ENCODE measurements at places on chromosomes 16 and 17. TPM values are rescaled to one million over a fixed set of nuclear protein-coding genes. Genes with fewer than 3 reads are reported as not detected.

- H3K27ac ChIP-seq = no peak overlapping the region
- no peaks in the 10 kb centered on the region for H3K4me1 ChIP-seq
- peaks cover 44% of the 10 kb centered on the region for H3K27me3 ChIP-seq
- H3K36me3 ChIP-seq = no peaks in the 10 kb centered on the region
Observed at GRCh38 chr16:79426663-79427062, 173.9 kb downstream of the MAF start.

DNA sequence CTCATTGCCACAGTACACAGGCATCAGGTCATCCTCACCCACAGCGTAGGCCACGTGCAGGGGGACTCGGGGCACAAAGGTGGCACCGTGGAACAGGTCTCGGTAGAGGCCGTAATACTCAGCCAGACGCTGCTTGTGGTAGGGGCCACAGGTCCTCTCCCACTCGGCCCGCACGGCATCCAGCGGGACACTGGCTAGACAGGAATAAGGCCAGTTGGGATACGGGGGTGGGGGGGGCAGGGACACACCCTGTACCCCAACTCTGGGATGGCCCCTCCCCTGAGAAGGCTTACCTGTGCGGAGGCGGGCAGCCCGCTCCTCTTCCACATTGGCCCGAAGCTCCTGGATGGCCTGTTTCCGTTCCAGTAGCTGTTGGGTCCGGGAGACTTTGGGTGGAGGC lies 3.0 kb downstream of the MRPL38 start:
- DNase-seq = no peak
- no peak overlapping the region for H3K27ac ChIP-seq
- peaks cover 8% of the 10 kb centered on the region for H3K4me1 ChIP-seq
- no peaks in the 10 kb centered on the region for H3K27me3 ChIP-seq

DNA sequence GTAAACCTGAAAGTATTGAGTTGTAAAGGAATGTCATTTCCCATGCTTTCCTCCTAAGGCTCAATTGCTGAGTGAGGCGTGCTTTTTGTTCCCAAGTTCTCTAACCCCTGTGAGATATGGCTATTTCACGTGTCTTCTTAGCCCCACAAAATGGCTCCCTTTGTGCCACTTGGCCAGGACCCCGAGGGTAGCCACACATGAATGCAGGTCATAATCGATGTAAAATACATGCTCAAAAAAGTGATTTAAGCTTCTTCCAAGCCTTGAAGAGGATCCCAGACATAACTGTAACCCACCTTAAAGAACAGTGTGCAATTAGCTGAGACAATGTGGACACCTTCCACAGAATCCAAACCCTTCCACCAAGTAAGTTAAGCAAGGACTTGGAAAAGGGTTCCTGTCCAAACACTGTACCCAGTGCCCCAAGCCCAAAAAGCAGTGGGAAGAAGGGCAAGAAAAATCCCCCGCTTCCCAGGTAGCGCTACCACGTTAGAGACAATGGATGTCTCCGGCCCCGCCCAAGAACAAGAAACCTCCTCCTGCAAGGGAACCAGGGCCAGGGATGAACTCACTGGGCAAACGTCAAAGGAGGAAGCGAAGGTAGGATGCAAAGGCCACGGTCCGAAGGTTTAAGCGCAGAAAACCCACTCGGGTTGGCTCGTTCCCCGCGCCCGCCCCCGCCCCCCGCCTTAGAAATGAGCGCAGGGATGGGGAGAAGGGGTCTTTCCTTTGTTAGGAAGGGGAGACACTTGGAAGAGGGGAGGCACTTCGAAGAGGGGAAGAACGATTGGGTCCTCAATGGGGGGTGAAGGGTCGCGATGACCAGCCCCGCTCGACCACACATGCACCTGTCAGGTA lies 1.2 kb downstream of the JPT1 start:
- H3K27ac ChIP-seq = peak overlapping the region; percentile 95
- H3K36me3 ChIP-seq = peaks cover 5% of the 10 kb centered on the region
- H3K4me3 ChIP-seq = peak overlapping the region; percentile 92
- H3K27me3 ChIP-seq = no peaks in the 10 kb centered on the region

Gene CDH1
- 214 TPM for total RNA-seq

GRCh38 chr16:57544124-57544653 lies 1.7 kb downstream of the ADGRG5 start:
- no peak overlapping the region for H3K4me3 ChIP-seq
- no peak overlapping the region for H3K27ac ChIP-seq
- peaks cover 20% of the 10 kb centered on the region for H3K4me1 ChIP-seq
- H3K36me3 ChIP-seq = no peaks in the 10 kb centered on the region
- DNase-seq = no peak
- H3K27me3 ChIP-seq = no peaks in the 10 kb centered on the region

- no peak overlapping the region for H3K4me3 ChIP-seq
- H3K4me1 ChIP-seq = peaks cover 1% of the 10 kb centered on the region
- peaks cover 27% of the 10 kb centered on the region for H3K27me3 ChIP-seq
- no peak for DNase-seq
- H3K27ac ChIP-seq = no peak overlapping the region
- H3K36me3 ChIP-seq = no peaks in the 10 kb centered on the region
Observed at GRCh38 chr16:76278086-76278485, 885 bp downstream of the CNTNAP4 start.

Gene C1QTNF1
- 22.1 TPM for total RNA-seq

Gene KRT15
- total RNA-seq = 8.5 TPM

- peaks cover 4% of the 10 kb centered on the region for H3K27me3 ChIP-seq
- H3K36me3 ChIP-seq = peaks cover 4% of the 10 kb centered on the region
- H3K27ac ChIP-seq = no peak overlapping the region
- H3K4me3 ChIP-seq = peak overlapping the region; percentile 60
Observed at GRCh38 chr16:140175-140857, 1.8 kb upstream of the NPRL3 start.

DNA sequence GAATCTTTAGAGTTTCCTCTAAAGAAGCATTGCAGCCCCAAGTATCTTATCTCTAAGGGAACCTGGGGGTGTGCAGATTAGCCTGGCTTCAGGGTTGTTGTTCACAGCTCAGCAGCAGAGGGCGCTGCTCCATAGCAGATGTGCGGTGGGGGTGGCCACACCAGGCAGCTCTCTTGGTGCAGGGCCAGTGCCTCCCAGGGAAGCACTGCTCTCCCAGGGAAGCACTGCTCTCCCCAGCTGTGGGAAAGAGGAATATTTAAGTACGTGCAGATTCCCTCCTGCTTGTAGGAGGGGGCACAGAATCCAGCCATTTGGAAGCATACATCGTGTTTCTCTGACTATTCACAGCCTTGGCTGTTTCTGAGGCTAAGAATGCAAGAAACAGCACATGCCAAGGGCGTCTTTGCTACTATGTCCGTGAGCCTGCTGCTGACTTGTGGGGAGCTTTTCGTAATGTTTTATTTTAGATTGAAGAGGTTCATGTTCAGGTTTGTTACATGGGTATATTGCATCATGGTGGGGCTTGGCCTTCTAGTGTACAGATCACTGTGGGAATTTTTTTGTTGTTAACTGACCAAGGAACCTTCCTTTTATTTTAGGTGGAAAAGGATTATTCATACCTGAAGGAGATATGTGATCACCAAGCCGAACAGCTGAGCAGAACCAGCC lies 217.8 kb downstream of the SPECC1 start:
- H3K27ac ChIP-seq = no peak overlapping the region
- H3K4me3 ChIP-seq = no peak overlapping the region
- peaks cover 15% of the 10 kb centered on the region for H3K4me1 ChIP-seq
- DNase-seq = peak; percentile 69
- H3K36me3 ChIP-seq = no peaks in the 10 kb centered on the region

DNA sequence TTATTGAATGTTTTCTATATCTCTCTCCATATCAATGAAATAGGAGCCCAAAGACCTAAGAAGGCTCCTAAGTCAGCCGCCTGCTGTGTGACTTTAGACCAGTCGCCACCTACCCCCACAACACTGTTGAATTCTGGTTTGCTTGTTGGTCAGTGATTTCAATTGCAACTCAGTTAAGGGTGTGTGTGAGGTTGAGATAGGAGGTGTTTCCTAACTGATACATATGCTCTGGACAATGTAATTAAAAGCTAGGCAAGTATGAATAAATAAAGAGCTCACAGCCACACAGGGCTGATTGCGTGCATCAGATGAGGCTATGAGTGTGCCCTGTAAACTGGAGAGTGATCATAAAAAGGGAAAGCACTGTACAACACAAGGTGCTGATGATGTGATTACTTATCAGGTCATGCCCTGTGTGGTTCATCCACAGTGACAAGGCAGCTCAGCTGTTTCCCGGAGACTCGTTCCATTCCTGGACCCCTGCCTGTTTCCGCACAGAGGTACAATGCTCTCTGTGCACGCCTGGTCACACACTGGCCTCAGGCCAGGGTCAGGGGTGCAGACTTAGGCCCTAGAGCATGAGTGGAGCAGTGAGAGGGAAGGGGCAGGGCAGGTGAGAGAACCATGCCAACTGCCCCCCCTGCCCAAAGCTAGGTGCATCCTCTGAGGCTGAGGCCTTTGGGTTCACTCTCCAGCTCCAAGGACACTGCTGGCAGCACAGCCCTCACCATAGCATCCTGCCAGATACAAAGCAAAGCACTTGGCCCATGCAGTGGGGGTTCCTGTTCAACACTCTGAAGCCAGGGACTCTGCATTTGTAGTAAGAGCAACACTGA lies 3.3 kb upstream of the KRT35 start:
- H3K4me3 ChIP-seq = no peak overlapping the region
- no peak for DNase-seq
- H3K27me3 ChIP-seq = no peaks in the 10 kb centered on the region
- no peak overlapping the region for H3K27ac ChIP-seq

Gene UBB
- total RNA-seq = 1,270 TPM

DNA sequence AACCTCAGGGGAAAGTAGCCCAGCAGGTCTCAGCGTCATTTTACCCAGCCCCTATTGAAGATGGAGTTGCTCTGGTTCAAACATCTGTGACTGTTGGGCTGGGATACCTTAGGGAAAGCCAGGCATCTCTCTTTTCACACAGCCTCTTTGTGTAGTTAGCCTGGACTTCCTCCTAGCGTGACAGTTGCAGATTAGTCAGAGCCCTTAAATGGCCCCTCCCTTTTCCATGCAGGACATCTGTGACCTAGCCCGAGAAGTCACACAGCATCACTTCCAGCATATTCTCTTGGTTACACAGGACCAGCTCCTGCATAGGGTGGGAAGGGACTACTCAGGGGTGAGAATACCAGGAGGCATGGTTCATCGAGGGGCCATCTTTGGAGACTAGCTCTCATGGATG lies 375.0 kb upstream of the RBFOX1 start:
- DNase-seq = no peak
- no peak overlapping the region for H3K27ac ChIP-seq
- peaks cover 2% of the 10 kb centered on the region for H3K27me3 ChIP-seq
- H3K4me3 ChIP-seq = no peak overlapping the region
- H3K36me3 ChIP-seq = no peaks in the 10 kb centered on the region
- no peaks in the 10 kb centered on the region for H3K4me1 ChIP-seq

DNA sequence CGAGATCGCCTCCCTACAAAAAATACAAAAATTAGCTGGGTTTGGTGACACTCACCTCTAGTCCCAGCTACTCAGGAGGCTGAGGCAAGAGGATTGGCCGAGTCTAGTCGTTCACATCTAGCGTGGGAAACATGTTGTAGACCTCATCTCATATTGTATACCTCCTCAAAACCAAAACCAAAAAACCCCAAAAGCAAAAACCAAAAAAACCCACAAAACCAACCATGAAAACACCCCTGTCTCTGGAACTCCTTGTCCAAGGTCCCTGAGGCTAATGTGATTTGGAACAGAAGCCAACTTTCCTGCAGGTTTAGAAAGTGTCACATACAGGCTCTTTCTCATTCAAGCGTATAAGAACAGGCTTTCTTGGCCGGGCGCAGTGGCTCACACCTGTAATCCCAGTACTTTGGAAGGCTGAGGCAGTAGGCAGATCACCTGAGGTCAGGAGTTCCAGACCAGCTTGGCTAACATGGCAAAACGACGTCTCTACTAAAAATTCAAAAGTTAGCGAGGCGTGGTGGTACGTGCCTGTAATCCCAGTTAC lies 29.0 kb downstream of the RAB11FIP3 start:
- DNase-seq = no peak
- H3K4me1 ChIP-seq = peaks cover 29% of the 10 kb centered on the region
- H3K27ac ChIP-seq = no peak overlapping the region
- no peak overlapping the region for H3K4me3 ChIP-seq

DNA sequence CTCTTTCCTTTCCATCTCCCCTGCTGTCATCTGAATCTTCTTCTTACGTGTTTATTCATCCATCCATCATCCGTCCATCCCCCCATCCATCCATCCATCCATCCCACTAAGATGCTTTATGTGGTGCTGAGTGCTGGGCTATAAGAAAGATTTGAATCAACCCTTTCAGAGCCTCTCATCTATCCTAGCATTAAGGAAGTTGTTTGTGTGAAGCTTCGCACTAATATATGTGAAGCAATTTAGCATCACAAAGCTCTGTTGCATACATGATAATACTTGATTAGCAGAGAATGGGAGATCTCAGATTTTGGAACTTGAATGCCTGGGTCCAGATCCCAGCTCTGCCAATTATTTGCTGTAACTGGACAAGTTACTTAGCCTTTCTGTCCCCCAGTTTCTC lies 255.7 kb downstream of the SHISA9 start:
- H3K4me1 ChIP-seq = no peaks in the 10 kb centered on the region
- H3K27me3 ChIP-seq = peaks cover 19% of the 10 kb centered on the region

DNA sequence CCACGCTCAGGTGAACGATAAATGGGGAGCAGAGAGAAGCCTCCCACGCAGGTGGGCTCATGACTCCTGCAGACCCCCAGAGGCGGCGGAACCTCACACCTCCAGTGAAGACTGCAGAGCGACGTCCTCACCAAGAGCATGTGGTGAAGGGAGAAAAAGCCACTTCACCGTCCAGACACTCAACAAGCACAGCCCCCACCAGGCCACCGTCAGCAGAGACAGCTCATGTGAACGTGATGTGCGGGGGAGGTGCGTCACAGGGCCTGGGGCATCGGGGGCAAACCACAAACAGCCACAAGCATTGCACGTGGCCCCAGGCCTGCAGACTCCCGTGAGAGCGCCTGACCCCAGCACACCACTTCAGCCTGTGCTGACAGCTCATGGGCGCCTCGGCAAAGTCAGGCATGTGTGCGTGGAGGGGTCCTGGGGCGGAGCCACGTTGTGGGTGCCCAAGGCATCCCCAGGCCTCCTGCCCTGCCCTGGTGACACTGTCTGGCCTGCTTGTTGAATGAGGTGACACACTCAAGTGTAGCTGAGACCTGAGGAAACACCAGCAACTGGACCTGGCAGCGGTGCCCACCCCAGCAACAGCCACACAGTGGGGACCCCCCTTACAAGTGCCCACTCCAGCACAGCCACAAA lies 19.0 kb downstream of the LMF1 start:
- peaks cover 18% of the 10 kb centered on the region for H3K36me3 ChIP-seq
- H3K4me1 ChIP-seq = no peaks in the 10 kb centered on the region
- no peaks in the 10 kb centered on the region for H3K27me3 ChIP-seq
- H3K27ac ChIP-seq = no peak overlapping the region
- no peak overlapping the region for H3K4me3 ChIP-seq

Gene DPEP3
- total RNA-seq = not detected

Gene CLCN7
- total RNA-seq = 96.1 TPM

- H3K27ac ChIP-seq = no peak overlapping the region
- no peaks in the 10 kb centered on the region for H3K27me3 ChIP-seq
- DNase-seq = no peak
- peaks cover 54% of the 10 kb centered on the region for H3K36me3 ChIP-seq
- H3K4me3 ChIP-seq = no peak overlapping the region
Observed at GRCh38 chr16:56833243-56833970, 31.6 kb upstream of the SLC12A3 start.

GRCh38 chr17:68559316-68559715 lies 41.9 kb downstream of the FAM20A start:
- no peaks in the 10 kb centered on the region for H3K36me3 ChIP-seq
- peaks cover 2% of the 10 kb centered on the region for H3K4me1 ChIP-seq
- no peak for DNase-seq

Data from mesothelial cell of epicardium (in vitro differentiated cells).